ENCODE measurements at places on chromosomes 12 and 14. TPM values are rescaled to one million over a fixed set of nuclear protein-coding genes. Genes with fewer than 3 reads are reported as not detected.

GRCh38 chr12:99154983-99155336, 492.6 kb upstream of the GARIN6 start:
- DNase-seq: no peak

GRCh38 chr14:71300566-71301330, 393.5 kb downstream of the PCNX1 start:
- no peak for DNase-seq

- DNase-seq: no peak
These were observed 31.1 kb downstream of the NRDE2 start for GRCh38 chr14:90300611-90301047.

DNA sequence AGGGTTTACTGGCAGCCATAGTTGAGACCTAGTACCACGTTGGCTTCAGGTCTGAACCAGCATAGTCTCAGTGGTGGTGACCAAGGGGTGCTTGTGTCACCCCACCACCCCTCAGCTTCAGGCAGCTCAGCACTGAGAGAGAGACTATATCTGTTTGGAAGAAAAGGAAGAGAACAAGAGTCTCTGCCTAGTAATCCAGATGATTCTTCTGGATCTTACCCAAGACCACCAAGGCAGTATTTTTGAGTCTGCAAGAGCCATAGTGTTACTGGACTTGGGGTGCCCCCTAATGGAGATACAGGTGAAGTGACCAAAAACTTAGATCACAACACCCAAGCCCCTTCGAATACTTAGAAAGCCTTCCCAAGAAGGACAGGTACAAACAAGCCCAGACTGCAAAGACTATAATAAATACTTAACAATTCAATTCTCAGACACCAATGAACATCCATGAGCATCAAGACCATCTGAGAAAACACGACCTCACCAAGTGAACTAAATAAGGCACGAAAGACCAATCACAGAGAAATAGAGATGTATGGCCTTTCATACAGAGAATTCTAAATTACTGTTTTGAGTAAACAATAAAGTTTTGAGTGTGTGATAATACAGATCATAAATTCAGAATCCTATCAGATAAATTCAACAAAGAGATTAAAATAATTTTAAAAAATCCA, 107.0 kb downstream of the HELB start:
- DNase-seq: no peak

Gene BMP4
- 6.5 TPM for total RNA-seq

Gene MYH6
- not detected for total RNA-seq
